ENCODE measurements at places on chromosomes 2 and 18.

DNA sequence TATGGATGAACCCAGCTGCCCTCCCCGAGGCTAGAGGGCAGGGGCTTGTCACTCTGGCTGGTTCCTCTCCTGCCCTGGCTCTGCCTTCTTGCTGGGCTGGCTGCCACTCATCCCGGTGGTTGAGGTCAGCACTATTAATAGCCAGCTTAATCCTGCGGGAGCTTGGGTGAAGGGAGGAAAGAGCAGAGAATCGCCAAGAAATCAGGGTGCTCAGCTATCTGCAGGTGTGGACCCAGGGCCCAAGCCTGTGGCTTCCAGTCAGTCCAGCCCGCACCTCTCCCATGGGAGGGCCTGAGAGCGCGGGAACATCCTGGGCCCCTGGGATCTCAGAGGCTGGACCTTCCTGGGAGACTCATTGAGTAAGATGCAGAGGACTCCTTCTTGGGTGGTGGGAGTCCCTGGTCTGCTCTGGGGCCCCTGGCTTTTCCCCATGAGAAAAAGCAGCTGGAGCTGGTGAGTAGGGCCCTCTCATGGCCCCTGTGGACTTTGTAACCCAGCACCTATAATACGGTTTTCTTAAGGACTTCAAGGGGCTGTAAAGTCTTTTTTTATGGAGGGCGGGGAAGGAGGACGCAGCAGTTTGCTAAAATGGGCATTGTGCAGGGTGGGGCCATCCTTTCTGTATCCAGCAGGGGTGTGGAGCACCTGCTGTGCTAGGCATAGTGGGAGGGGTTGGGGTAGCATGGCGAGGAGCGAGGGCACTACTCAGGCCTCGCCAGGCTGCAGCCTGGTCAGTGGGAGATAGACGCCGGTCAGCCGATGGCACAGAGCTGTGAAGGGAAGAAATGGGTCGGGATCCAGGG, 27.4 kb upstream of the CNNM3 start:
- no peak for DNase-seq

- DNase-seq, result peak; percentile 59
These were observed at the start of gene TMEFF2 for GRCh38 chr2:192194866-192195547. Gene TMEFF2 (minus strand): TSS chr2:192194933. CDS start chr2:192194524, 409 bp downstream.

DNA sequence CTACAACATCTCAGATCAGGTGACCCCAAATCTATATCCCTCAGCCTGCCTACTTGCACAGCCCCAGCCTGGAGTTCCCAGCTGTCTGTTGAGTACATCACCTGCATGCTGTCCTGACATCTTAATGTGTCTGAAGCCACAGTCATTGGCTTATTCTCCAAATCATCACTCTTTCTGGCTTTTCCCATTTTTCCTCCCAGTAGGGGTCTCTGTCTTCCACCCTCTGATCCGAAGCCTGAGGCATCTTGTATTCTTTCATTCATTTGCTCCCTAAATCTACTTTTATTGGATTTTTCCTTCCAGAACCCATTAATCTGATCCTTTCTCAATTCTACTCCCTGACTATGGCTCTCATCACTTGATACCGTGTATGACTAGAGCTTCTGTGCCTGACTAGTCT, 332.9 kb upstream of the DCC start:
- no peak for DNase-seq

- no peak for DNase-seq
These were observed 94.1 kb downstream of the ANKRD44 start for GRCh38 chr2:197216361-197216979.

- no peak for DNase-seq
These were observed 33.1 kb downstream of the RAMP1 start for GRCh38 chr2:237892478-237892877.
